ENCODE measurements at places on chromosomes 2 and 18. TPM values are rescaled to one million over a fixed set of nuclear protein-coding genes. Genes with fewer than 3 reads are reported as not detected.

DNA sequence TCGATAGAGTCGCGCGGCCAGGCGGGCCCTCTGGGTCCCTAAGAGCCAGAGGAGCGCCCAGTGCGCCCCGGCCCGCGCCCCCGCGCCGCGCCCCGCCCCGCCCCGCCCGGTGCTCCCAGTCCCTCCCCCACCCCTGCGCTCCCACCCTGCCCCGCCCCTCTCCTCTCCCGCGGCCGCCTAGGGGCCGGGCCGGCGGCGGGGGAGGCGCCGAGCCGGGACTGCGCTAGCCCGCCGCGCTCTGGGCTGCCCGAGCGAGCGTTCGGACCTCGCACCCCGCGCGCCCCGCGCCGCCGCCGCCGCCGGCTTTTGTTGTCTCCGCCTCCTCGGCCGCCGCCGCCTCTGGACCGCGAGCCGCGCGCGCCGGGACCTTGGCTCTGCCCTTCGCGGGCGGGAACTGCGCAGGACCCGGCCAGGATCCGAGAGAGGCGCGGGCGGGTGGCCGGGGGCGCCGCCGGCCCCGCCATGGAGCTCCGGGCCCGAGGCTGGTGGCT lies at the start of gene GPC1:
Gene GPC1, plus strand, starts transcription at position 207 of the 491 bp plus-strand sequence. Its CDS starts 256 bp downstream, at position 463.
- peak; percentile 84 for DNase-seq

- no peak for DNase-seq
Measured at GRCh38 chr2:108641756-108642155, 77.5 kb upstream of the RANBP2 start.

DNA sequence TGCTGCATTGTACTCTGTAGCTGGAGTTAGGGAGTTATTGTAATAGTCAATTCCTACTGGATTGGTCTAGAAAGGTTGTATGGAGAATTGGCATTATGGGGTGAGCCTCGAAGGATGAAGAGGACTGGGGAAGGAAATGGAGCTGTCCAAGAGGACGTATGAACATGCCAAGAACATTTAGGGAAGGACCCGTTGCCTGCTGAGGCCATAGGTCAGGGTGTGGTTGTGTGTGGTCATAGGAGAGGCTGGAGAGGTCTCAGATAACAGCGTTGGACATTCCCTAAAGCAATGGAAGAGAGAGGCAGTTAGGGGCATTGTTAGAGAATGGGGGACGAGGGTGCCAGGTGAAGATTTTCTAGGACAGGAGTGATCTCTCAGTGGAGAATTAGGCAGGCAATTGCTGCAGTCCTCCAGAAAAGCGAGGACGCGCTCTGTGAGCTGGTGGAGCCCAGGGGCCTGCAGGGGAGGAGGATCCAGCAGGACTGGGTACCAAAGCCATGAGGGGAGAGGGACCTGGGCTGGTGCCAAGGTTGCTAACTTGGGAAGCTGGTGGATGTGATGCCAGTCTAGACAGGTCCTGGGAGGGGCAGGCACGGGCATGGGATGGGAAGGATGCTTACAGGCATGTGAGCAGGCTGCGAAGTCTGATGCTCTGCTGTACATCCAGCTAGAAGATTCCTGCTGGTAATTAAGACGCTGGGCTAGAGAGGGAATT lies 9.4 kb upstream of the PSD4 start:
- DNase-seq: no peak

- DNase-seq: no peak
Measured at GRCh38 chr2:58291726-58292438, 50.8 kb upstream of the FANCL start.

CRYBA2 gene
- total RNA-seq: 1.2 TPM

AKAIN1 gene
- not detected for total RNA-seq

All from mucosa of descending colon (tissue), 3 donors.